HT1080 (cell line): ENCODE measurements at places on chromosomes 6 and 20. TPM values are rescaled to one million over a fixed set of nuclear protein-coding genes. Genes with fewer than 3 reads are reported as not detected.

Gene EBF4
- total RNA-seq = not detected in 2 replicates

Gene OPN5
- not detected in 2 replicates for total RNA-seq

Gene HLA-DQB1
- not detected in 2 replicates for total RNA-seq

Gene PARD6B
- total RNA-seq = 2.1 and 3.1 TPM in 2 replicates

Gene GPSM3
- 59.9 and 80.6 TPM in 2 replicates for total RNA-seq

Gene FOXF2
- 6.8 and 10.0 TPM in 2 replicates for total RNA-seq

Gene TNNC2
- not detected in 2 replicates for total RNA-seq

Gene ZBTB22
- 10.9 and 12.4 TPM in 2 replicates for total RNA-seq

Gene IL20RA
- total RNA-seq = not detected in 2 replicates

Gene NXT1
- total RNA-seq = 76.2 and 80.1 TPM in 2 replicates

Gene KHDC1
- 2.6 and 4.2 TPM in 2 replicates for total RNA-seq

Gene SIRPD
- not detected in 2 replicates for total RNA-seq

Gene CALHM4
- 0.07 TPM in 1 of 2 replicates, not detected in the other for total RNA-seq

Gene HLA-DMB
- 0.07 and 0.16 TPM in 2 replicates for total RNA-seq

Gene ASIP
- not detected in 2 replicates for total RNA-seq

Gene FILIP1
- 0.30 and 0.85 TPM in 2 replicates for total RNA-seq

Gene SLCO4A1
- total RNA-seq = 45.5 and 55.7 TPM in 2 replicates

Gene NOX3
- not detected in 2 replicates for total RNA-seq

Gene TBX18
- total RNA-seq = 5.1 and 5.9 TPM in 2 replicates

Gene MUCL3
- not detected in 2 replicates for total RNA-seq

Gene TSPO2
- 0.34 and 0.43 TPM in 2 replicates for total RNA-seq

Gene SEL1L2
- total RNA-seq = not detected in 2 replicates

Gene MUC22
- total RNA-seq = not detected in 2 replicates

Gene MYB
- total RNA-seq = 0.40 TPM in 2 replicates

Gene HLA-DMA
- total RNA-seq = 3.4 and 3.9 TPM in 2 replicates

Gene PCMT1
- 132 and 158 TPM in 2 replicates for total RNA-seq

Gene SLC17A3
- total RNA-seq = not detected in 2 replicates

Gene FAM83D
- total RNA-seq = 73.1 and 78.9 TPM in 2 replicates

Gene BPI
- not detected in 2 replicates for total RNA-seq

Gene LYRM4
- total RNA-seq = 25.0 and 25.6 TPM in 2 replicates

Gene ARFGEF3
- 4.1 and 4.5 TPM in 2 replicates for total RNA-seq

Gene RSPO4
- total RNA-seq = 0.30 and 0.32 TPM in 2 replicates

Gene TRIM10
- not detected in 2 replicates for total RNA-seq
